ENCODE measurements at places on chromosomes 3 and 15. TPM values are rescaled to one million over a fixed set of nuclear protein-coding genes. Genes with fewer than 3 reads are reported as not detected.

DNA sequence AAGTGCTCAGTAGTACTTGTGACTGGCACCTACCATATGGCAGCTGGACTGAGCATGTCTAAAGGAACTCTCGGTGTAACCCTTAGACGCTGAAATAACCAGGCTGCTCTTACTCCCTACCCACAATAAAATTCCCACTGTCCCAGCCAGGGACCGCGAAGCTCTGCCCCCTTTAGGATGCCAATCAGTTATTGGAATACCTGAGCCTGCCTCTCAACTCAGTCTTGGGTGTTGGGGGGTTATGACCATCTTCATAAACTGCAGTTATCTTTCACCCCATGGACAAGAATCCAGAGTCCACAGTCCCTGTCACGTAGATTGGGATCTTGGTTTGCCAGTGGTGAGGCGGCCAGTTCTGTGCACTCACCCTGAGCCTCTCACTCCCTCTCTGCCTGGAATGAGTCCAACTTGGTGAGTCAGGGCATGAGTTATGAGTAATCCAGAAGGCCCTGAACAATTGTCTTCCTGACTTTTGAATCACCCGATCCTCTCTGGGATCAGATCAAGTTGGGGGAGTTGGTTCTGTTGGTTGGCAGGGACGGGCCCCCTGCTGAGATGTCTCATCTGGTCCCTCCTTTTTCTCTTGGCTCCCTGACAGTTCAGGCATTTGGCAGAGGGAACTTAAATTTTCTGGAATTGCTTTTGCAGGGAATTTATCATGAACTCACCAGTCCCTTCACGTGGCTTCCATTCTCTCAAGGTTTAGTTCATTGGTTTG, 120.1 kb upstream of the UBE2E1 start:
- peak; percentile 82 for DNase-seq

DNA sequence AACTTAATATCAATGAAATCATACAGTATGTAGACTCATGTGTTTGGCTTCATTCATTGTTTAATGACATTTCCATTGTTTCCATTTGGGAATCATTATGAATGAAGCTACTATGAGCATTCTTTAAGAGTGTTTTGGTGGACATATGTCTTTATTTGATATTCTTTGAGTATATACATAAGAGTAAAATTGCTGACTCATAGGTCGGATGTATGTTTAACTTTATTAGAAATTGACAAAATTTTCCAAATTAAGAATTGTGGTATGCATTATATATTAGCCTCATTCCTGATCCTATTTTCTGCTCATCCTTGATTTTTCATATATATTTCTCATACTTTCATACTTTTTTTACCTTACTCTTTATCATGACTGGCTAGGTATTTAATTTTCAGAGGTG, 28.7 kb upstream of the CMC1 start:
- no peak for DNase-seq

DNA sequence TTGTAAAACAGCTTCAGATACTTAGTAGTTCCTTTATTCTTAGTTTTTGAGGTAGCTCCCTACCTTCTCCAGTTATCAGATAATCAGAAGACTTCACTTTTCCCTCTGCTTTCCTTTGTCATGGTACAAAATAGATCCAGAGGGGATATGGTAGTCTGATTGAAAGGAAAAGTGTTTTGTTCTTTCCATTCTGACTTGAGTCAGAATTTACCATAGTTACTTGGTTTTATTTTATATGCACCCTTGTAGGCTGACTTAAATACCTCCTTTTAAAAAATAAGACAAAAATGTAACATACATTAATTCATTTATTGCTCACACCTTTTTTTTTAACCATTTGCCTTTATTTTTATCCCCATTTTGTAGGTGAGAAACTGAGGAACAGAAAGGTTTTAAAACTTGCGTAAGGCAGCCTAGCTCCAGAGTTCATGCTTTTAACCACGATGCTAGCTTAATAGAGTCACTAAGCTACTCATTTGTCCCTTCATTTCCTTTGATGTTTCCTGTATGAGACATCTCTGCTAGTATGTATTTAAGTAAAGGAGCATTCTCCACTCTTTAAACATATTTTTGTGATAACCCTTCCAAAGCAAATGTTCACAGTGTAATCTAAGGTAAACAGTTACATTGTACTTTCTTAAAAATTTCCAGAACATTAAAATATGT, 187.5 kb downstream of the KLHL25 start:
- DNase-seq, result no peak

- no peak for DNase-seq
Measured at GRCh38 chr3:25593001-25593400, 71.7 kb downstream of the TOP2B start.

GRCh38 chr3:133763797-133764683, 17.8 kb downstream of the TF start:
- no peak for DNase-seq

DNA sequence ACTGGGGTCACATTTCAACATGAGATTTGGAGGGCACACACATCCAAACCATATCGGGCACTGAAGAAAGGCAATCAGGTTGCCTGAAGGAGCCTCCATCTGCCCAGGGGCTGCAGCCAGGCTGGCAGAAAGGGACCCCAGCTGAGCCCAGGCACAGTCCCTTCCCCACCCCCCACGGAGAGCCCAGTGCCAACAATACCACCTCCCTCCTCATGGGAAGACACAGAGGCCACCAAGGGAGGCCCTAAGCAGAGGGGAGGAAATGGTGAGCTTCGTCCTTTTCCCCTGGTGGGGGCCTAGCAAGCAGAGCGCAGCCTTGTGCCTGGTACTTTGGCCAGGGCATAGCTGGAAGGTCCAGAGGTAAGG, 3.0 kb upstream of the STRA6 start:
- no peak for DNase-seq

DNA sequence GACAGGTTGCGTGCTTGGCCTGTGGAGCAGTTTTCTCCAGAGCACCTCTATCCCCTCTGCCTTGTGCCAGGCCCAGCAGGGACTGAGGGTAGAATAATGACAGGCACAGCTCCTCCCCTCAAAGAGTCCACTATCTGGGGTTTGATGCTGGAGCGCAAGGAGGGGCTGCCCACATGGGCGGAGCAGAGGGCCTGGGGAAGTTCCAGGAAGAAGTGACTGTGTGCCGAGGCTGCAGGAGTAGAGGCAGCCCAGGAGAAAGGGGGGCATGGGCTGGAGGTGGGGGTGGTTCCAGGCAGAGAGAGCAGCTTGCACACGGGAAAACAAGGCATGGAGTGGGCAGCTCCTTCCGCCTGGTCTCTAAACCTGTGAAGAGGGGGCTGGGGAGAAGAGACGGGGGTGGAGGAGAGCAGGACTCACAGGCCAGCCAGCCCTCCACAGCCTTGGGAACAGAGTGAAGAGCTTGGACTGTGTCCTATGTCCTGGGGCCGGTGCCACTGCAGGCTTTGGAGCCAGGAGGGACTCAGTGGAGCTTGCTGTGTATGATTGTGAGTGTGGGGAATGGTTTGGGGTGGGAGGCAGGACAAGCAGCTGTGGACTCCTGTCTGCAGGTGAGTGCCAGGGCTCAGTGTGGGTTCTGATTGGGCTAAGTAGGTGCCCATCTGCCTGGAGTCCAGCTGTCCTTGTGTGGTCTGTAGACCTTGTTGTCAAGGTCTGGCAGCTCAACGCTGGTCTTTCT, 48.1 kb downstream of the APBA2 start:
- no peak for DNase-seq

DNA sequence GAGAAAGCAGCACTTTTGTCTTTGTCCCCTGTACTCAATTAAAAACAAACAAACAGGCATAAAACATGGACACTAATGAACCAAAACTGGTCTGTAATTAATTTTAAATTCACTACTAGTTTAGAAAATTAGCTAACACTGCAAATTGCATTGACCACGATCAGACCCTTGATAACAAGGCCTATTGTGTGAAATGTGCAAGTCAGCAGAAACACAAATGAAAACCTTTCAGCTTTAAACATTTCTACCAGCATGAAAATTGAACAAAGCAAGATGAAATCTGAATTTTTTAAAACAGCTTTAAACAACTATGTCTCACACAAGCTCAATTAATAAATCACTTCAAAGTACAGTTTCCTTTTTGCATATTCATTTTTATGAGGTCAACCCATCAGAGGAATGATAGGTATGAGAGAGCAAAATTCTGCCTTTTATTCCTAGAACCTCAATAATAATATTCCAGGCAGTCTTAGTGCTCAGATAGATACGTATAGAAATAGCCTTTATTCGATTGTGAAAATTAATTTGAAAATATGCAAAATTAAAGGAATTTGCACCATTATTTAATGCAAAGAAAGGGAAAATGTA, 27.0 kb upstream of the CHMP2B start:
- no peak for DNase-seq

- DNase-seq, result no peak
Measured at GRCh38 chr3:7924228-7924627, 577.4 kb upstream of the LMCD1 start.

GRCh38 chr3:129829640-129830039, 63.9 kb downstream of the TMCC1 start:
- DNase-seq, result peak; percentile 36

DNA sequence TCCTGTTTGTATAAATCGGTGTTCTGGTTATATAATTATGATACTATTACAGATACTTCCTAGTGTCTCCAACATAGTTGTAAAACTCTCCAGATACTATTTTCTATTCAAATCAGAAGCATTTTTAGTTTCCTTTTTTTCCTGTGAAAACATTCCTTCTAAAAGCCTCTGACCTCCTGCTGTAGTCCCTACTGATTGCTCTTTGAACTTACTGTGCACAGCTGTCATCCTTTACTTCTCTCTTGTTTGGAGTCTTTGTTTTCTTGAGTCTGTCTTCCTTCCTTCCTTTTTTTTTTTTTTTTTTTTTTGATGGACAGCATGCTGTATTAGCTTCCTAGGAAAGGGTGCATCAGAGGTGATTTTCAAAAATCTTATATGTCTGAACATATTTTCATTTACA, 28.9 kb downstream of the NR2C2 start:
- DNase-seq, result no peak

DNA sequence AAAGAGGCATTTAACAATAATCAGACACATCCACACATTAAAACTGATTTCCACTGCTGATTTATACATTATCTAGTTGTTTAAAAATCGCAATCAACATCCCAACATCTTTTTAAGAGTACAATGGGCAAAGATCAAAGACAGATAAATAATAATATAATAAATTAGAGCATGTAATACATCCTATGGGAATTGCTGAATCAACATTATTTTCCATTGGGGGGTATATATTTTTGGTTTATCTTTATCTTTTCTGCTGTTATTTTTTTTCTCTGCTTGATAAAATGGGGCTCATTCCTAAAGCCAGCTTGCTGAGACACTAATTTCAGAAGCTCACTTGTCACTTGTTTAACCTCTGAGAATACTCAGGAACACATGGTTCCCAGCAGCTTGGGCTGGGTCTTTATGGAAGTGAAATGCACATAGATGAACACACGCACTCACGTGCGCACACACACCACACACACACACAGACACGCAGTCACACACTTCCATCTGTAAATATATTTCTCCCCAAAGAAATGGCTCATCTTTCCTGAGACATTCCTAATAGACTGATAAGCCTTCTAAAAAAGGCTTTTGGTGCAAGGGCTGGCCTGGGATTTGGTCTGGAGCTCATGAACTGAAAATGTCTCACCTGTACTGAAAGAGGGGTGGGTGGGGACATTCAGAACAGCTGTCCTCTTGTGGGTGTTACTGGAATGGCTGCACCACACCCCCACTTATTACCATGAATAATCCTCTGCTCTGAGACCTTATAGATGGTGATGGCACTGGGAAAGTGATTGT, 3.5 kb upstream of the PPIB start:
- no peak for DNase-seq

DNA sequence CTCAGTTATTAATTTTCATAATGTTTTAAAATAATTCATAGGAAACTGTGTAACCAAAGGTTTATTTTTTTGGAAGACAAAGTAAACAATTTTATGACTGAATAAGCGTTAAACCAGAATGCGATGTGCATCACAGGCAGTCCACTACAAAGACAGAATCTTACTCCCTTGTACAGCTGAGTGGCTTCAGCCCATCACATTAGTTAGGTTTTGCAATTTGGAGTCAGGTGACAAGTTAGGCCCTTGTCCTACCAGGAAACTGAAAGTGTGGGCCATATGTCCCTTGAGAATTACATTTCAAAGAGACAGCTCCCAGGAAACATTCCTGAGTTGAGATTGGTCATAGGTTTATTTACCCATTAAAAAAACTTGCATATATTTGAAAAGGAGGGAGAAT, 156.3 kb downstream of the MEX3B start:
- no peak for DNase-seq

- no peak for DNase-seq
Measured at GRCh38 chr3:186640929-186641328, 730 bp downstream of the FETUB start.

DNA sequence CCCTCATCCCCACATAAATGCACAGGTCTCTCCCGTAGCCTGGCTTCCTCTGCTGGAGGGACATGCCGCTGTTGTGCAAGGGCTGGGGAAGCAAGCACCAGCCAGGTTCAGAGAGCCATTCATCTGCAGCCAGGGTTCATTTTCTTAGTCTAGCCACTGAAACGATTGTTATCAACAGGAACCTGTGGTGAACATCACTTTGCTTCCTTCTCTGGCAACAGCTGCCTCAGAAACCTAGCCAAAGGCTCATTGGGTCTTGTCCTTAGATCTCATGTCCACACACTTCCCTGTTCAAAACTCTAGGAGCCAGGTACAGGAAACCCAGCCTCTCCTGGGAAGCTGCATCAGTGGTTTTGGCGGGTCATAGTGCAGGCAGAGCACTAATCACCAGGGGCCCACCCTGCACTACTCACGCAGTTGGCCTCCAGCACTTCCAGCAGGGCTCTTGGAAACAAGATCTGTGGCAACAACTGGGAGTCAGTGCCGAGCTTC, 47.0 kb downstream of the OXNAD1 start:
- DNase-seq, result peak; percentile 64

- DNase-seq, result no peak
Measured at GRCh38 chr3:189122526-189123205, 49.1 kb upstream of the TPRG1 start.

Gene TMEM115
- total RNA-seq, result 33.4 TPM

Gene RGMA
- 10.2 TPM for total RNA-seq

Gene TRIM59
- 0.50 TPM for total RNA-seq

Gene GPR156
- total RNA-seq, result 0.21 TPM

Gene MAP6D1
- total RNA-seq, result 2.2 TPM

Gene PLCH1
- 1.3 TPM for total RNA-seq

Gene RHCG
- total RNA-seq, result 0.15 TPM

Gene TIGIT
- 0.13 TPM for total RNA-seq

Gene MYO5C
- total RNA-seq, result 8.2 TPM

Gene MUC20
- 4.7 TPM for total RNA-seq

Gene C2CD4B
- total RNA-seq, result 4.1 TPM
